ENCODE measurements at places on chromosomes 11 and 22.

DNA sequence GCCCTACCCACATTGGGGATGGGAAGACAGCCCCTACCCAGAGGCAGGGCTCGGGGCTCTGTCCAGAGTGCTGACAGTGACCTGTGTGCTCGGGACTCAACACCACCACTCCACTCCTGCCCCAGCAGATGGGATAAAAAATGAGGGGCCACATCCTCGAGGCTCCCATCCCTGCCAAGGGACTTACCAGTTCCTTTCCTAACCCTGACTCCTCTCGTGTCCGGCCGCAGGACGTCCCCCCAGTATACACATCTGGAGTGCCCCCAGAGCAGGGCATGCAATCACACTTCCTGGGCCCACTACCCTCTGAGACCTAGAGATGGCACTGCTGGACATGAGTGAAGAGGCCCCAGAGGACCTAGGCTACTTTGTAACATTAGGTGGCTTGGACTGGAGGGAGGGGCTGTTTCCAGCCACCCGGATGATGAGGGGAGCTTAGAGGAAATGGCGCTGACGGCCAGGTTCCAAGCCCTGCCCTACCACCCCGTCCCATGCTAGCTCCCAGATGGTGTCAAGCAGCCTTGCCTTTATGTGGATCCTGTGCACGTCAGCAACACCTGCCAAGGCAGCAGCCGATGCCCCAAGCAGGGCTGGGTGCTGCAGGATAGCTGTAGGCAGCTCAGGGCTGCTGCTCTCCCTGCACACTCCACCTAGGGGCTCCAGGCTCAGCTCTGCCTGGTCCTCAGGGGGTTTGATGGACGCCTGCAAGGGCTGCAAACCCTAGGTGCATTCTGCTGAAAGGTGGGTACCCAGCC, 86.6 kb downstream of the DGCR2 start:
- DNase-seq = peak; percentile 32

DNA sequence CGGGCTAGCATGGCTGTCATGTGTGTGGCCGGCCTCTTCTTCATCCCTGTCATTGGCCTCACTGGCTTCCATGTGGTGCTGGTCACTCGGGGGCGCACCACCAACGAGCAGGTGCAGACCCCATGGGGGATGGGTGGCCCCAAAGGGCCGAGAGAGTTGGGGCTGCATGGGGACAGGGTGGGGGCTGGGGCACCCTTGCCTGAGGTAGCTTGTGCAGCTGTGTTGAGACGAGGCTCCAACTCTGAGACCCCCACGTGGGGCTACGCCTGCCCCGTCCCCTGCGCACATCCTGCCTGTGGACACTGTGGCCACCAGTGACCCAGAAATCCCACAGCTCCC, 8.5 kb downstream of the ZDHHC8 start:
- no peak for DNase-seq

DNA sequence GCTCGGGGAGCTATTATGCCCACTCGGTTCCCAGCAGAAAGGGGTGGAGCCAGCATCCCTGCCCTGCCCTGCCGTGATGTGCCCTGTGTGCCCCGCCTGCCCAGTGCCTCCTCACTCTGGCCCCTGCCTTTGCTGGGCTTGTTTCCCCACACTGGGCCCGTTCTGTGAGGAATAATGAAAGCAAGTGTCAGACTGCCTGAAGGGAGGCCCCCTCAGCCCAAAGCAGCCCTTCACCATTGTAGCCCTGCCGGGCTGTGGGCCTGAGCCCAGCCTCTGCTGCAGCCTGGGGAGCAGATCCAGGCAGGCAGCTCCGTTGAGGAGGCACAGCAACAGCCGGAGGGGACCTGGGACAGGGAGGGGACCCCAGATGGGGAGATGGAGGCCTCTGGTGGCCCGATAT, 20.2 kb upstream of the NEFH start:
- DNase-seq = no peak

- peak; percentile 29 for DNase-seq
These were observed 28.1 kb downstream of the NRXN2 start for GRCh38 chr11:64694821-64695365.

DNA sequence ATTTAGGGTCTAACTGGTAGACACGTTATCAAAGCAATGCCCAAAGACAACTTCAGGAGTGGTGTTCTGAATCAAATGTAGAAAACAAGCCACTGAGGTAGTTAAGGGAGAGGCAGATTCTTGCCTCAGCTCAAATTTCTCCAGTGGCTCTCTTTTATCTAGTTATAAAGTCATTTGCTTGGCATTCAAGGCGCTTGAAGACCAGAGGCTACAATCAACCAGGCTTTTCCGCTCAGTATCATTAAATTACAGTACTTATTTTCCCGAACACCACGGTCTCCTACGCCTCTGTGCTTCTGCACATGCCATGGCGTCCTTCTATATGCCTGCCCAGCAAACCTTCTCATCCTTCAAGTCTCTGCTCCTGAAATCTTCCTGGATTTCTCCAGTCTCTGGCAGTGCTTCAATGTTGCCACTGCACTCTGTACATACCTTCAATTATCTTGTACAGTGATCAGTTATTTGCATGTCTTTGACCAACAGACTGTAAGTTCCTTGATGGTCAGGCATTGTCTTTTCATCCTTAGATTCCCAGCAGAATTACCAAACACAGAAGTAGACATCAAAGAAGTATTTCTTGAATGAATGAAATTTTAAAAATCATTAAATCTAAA, 1.4 kb downstream of the POGLUT3 start:
- DNase-seq = peak; percentile 22

GRCh38 chr11:17887779-17888178, 125.1 kb downstream of the SERGEF start:
- no peak for DNase-seq

DNA sequence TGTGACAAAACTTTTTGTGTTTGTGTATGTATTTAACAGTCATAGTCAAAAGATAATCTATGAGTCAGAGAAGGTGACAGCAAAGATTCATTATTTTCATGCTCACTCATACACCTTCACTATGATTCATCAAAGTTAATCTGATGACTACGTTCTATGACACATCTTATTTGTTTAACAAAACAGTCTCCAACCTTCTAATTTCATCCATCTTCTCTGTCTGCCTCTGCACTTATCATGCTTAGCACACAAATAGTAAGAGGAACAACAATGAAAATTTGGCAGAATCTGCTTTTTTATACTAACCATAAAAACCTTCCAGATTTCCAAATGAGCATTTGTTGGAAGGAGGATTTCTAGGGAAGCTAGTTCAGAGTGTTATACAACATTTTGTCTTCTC, 568.9 kb downstream of the LUZP2 start:
- peak; percentile 59 for DNase-seq

DNA sequence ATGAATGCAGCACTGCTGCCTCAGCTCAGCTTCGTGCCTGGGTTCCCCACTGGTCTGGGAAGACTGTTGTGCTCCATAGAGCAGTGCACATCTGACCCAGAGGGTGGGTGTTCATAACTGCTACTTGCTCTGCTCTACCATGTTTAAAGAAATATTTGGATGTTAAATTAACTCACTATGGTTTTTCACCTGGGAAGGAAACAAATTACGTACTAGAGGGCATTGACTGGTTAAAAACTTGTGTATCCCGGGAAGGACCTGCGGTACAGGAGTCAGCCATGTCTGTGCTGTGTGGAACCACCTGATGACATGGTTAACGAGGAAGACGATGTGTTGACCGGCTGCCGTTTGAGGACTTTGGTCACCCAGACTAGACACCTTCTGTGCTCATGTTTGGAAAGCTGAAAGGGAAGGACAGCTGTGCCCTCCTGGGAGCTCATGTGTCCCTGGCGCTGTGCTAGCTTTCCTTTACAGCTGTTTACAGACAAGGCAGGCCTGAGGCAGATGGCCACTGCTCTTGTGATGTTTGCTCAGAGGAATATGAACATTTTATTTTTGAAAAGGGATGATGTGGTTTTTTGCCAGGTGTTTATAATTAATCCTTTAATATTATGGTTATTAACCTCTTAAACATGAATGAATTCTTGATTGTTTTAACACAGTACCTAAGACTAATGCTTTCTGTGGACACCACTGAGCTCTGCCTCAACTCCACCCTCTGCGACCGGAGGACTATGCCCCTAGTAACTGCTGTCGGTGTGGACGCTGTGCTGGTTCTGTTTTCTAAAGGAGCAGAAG, 14.3 kb upstream of the AIFM3 start:
- DNase-seq = peak; percentile 51

GRCh38 chr11:57237204-57237681, at the start of gene APLNR:
TSS of gene APLNR (minus strand) at chr11:57237250. CDS start at chr11:57237004, 246 bp downstream.
- peak; percentile 33 for DNase-seq

DNA sequence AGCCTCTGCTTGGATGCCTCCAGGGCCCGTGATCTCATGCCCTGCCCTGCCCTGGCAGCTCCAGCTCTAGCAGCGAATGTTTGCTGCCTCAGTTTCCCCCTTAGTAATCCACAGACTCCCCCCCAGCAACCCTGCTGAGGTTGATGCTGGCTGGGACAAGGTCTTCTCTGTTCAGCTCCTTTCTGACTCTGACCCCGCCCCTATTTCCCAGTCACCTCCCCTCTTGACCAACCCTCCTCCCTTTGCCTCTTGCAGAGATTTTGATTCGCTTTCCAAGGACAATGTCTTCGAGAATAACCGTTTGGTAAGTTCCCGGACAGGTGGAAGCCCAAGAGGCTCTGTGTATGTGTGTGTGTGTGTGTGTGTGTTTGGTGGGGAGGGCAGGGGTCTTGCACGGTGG, 5.6 kb downstream of the MICALL1 start:
- DNase-seq = no peak

DNA sequence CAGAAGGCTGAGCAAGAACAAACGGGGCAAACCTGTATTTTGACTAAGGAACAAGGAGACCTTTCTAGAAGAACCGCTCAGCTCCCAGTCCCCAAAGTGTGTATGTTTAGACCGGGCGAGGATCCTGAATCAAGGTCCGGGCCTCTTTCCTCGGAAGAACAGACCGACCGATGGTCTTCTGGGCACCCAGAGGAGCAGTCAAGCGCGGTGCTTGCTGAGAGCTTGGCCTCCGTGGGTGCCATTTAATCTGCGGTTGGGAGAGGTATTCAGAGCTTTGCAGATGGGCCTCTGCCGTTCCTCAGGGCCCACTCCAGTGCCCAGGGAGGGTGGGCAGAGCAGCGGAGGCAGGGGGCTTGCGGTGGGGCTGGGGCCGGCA, 26.5 kb upstream of the ATXN10 start:
- no peak for DNase-seq

DNA sequence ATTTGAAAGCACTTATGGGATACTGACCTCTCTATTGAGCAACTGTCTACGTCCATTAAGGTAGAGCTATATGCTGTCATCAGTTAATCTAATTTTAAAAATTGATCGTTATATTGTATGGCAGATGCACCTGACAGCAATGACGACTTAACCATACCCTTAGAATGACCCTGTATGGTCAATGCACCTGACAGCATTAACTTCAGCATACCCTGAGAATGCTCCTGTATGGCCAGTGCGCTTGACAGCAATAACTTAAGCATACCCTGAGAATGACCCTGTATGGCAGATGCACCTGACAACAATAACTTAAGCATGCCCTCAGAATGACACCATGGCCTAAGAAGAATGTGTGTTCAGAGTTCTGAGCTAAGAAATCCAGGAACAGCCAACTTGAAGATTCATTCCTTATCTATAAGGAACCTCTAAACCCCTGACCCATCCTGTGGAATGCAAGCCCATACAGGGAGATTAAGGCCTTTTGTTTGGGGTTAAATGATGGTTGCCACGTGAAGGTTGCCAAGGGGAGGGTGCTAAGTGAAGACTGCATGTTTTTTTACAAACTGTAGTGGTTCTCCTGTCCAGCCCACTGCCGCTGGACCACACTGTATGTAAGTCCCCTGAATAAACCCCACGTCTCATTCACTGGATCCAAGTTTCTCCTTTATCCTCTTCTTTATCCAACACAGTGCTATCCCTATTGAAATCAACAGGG, 138.3 kb downstream of the GUCY1A2 start:
- no peak for DNase-seq

GRCh38 chr11:35932681-35933319, 11.1 kb upstream of the LDLRAD3 start:
- peak; percentile 44 for DNase-seq

DNA sequence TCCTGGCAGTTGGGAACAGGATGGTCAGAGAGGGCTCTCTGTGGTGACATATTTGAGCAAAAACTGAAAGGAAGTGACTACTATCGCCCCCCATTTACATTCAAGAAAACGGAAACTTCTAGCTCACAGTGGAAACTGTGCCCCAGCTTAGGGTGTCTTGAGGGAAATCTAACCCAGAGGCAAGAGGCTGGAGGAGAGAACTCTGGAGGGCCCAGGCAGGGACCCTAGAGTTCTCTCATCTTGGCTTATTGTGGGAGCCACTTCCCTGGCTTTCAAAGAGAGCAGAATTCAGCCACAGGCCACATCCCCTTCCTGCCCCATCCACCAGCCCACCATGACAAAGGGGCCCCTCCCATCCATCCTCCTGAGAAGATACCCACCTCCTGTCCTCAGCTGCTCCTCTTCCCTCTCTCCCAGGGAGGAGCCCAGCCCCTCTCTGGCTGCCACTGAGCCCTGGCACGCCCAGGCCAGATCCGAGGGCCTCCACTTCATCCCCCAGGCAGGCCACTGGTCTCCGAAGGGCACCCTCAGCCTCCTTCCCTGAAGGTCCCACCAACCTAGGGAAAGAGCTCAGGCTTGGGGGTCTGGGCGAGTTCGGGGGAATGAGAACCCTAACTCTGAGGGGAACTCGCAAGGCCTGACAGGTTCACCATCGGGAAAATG, 1.6 kb upstream of the TMPRSS13 start:
- DNase-seq = no peak

GRCh38 chr11:8209208-8209807, 40.5 kb upstream of the RIC3 start:
- no peak for DNase-seq

- DNase-seq = peak; percentile 69
These were observed at the start of gene AASDHPPT for GRCh38 chr11:106077609-106078455. TSS of gene AASDHPPT (plus strand) at chr11:106077662. CDS start at chr11:106077711, 49 bp downstream.

GRCh38 chr11:117074119-117074518, 24.1 kb downstream of the SIK3 start:
- no peak for DNase-seq

DNA sequence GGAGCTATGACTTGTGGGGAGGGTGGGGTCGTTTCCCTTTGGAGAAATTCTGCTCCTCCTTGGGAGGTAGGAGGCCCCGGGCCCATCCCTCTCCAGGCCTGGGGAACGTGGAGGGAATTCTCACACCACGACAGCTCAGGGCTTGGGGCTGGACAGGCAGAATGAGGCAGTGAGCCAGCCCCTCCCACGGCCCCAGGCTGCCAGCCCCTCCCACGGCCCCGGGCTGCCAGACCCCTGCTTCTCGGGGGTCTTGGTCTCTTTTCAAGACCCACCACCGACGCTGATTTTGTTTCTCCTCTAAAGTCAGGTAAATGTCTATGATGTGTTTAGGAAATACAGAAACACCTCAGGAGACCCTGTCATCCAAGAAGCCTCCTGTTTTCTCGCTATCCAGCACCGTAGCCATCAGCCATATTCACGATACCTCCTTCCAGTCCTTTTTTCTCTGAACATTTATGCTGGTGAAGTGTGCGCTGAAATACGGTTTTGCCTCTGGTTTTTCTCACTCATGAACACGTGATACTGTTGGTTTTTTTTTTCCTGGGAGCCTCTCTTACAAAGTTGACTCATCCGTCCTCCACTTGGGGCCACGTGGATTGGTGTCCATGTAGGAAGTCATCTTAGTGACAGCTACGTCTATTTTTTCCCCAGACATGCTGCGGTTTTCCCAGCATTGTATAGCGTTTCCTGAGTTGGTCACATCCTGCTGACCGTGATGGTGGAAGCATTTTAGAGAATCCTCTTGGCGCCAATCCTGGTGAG, 1219.6 kb downstream of the BRD1 start:
- peak; percentile 11 for DNase-seq

- DNase-seq = peak; percentile 88
These were observed 27.8 kb downstream of the CD82 start for GRCh38 chr11:44593251-44593650.

Measured in muscle of leg (tissue), 16 donors.